ENCODE measurements at places on chromosomes 5 and 9.

GRCh38 chr5:73529081-73529480 lies 30.8 kb downstream of the BTF3 start:
- DNase-seq, result no peak

DNA sequence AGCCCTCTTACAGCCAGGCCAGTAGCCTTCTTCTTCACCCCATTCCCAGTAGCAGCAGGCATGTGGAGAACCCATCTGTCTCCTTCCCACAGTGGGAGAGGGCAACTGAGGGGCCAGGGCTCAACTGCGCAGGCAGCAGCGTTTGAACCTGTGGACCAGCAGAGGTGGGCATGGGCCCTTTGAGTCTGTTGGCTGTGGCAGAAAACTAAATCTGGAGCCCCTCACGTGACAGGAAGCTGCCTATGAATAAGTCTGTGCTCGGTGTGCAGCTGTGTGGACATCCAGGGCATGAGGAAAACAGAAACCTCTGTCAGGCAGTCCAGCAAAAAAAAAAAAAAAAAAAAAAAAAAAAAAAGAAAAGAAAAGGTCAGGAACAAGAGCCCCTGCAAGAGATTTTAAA lies 189.2 kb upstream of the NR3C1 start:
- no peak for DNase-seq

DNA sequence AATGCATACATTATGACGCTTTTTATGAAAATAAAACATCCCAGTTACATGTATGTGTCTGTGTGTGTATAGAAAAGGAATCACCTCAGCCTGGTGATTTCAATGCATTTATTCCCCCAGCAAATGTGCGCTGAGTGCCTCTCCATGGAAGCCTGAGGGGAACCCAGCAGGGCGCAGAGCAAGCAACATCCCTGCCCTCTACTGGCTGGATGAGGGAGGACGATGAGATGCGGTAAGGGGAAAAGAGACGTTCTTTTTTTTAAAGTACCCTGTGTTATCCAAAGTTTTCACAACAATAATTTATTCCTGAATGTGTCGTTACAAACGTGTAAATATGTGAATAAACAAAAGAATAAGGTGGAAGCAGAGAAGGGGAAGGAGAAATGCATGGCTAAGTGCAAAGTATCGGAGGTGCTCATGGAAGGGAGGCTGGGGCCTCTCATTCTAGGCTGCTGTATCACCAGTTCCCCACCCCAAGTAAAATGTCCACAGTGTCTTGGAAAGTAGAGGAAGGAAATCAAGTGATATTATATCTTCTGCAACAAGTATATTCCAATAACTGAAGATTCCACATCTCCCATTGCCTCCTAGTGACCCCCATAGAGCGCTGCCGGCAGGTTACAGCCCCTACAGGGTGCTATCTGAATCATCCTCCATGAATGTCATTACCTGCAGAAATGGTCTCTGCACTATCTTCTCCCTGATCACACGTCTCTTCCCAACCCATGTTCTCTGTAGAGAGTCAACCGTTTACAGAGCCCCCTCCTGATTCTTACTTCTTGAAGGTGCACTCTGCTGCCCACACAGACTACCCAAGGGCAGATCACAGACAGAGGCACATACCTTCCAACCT lies 13.0 kb upstream of the ABLIM3 start:
- DNase-seq, result no peak

DNA sequence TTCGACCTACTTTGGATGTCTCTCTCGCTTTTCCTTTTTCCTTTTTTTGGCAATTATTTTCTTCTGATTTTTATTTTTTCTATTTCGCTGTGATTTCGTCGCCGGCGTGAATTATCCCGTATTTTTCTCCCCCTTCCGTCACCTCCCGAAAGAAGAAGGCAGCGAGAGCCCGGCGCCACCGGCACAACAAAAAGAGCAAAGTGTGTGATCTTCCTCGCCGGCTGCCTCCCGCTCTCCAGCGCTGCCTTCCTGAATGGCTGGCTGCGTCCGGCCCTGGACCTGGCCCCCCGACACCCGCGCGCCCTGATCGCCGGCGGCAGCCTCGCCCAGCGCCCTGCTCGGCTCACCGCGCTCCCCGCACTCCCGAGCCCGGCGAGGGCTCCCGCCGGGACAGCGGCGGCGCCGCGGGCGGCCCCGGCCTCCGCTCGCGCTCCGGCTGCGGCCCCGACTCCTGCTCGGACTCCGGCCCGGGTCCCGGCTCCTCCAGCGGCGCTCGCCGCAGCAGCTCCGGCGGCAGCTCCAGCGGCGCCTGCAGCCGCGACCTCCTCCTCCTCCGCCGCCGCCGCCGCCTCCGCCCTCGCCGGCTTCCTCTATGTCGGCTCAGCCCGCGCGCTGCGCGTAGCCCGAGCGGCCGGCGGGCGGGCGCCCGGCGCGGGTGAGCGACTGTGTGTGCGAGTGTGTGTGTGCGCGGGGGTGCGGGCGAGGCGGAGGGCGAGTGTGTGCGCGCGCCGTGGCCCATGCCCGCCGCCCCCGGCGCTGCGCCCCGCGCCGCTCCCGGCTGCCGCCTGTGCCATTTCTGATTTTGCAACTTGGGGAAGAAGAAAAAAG lies 960 bp downstream of the NR2F1 start:
- DNase-seq, result no peak

- no peak for DNase-seq
These were observed 2.8 kb upstream of the PLK2 start for GRCh38 chr5:58462623-58463230.

- DNase-seq, result peak; percentile 64
These were observed 2.1 kb downstream of the NR4A3 start for GRCh38 chr9:99823681-99824377.

- peak; percentile 98 for DNase-seq
These were observed 2.5 kb upstream of the ST6GALNAC4 start for GRCh38 chr9:127919253-127919815.

DNA sequence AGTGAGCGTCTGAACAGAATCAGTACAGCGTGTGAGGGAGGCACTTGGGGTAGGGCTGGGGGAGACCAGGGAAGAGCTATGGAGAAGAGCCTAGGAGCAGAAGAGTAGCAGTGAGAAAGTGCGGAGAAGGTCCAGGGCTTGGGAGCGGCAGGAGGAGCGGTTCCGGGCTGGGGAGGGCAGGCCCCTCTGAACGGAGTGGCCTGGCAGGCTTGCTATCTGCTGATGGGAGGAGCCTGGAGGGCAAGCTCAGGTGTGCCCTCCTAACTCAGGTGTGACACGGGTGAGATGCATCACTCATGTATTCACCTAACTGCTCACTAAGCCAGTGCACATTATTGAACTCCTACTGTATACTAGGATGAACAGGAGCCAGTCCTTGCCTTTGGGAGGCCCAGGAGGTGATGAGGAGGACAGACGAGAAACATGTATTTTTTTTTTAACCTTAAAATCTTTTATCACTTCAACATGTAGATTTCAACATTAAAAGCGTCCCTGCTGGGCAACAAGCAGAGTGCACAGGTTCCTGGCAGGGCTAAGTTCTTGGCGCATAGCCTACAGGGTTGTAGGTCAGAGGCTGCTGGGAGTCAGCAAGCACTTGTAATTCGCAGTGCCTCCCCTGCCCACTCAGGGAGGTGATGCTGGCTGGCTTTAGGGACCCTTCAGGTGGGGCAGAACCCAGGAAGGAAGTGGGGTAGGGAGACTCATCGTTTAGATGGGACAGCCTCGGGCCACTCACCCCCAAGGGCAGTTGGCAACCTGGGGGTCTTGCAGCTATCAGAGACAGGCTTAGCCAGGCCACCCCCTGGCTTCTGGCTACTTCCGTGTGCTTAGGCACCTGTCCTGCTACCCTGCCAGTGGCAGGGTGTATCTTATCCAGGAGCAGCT lies 55.5 kb downstream of the TMOD1 start:
- DNase-seq, result no peak

- no peak for DNase-seq
These were observed 214.6 kb downstream of the CD180 start for GRCh38 chr5:66982056-66982387.

- DNase-seq, result no peak
These were observed at the start of gene PTPRD for GRCh38 chr9:10612641-10613398. Gene PTPRD, minus strand, starts transcription at chr9:10613002.

DNA sequence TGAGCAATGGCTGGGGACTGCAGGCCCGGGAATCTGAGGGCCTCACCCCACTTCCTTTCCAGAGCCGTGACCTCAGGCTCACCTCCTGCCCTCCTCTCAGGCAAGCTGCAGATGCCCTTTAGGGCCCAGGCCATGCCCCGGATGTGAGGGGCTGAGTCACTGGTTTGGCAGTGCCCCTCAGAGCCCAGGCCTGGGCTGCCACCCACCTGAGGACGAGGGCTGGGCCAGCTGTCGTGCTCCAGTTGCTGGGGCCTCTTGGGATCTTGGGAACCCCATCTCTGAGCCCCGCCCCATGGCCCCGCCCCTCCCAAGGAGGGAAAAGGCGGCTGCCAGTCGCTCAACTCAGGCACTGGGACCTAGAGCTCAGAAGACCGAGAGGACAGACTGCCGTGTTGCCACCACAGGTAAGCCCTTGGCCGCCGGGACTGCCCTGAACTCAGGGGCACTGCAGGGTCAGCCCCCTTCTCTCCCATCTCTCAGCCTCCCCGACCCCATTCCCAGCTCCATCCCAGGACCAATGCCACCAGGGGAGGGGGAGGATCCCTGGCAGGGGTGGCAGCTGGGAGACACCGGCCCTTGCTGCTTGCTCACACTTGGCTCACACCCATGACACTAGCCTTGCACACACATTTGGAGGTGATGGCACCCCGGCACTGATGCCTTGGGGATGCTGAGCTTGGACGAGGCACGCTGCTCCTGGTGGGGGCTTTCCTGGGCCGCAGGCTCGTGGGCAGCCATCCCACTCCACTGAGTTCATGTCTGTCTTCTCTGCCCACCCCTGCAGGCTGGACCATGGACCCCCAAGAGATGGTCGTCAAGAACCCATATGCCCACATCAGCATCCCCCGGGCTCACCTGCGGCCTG lies at the start of gene CYSRT1:
Gene CYSRT1 (plus strand): TSS at position 345 of the 865 bp plus-strand sequence. CDS start 448 bp downstream, at position 793.
- DNase-seq, result no peak

DNA sequence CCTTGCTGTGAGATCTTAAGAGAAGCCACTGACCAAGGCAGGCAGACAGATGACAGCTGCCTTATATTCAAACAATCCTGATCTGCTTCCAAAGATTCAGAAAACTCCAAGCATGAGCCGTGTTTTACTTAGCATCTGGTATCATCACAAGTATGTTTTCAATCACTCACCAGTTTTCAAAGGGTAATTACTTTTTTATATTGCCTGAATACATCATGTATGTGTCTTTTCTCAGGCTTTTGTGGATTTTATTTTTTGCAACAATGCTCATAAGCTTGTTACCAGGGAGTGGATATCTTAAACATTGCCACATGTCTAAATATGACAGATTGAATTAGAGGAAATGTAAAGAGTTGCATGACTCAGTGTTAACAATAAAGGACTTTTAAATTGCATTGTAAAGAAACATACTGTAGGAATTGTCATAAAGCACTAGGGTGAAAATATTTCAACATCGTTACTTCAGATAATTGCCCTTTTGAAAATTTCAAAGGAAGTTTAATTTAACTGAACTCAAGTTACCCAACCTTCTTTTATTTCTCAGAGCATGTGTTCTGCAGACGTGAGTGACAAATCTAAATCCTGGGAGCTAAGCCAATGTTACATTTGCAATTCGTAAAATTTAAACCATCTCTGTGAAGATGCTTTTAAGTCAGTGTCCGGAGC lies 326.1 kb downstream of the PLK2 start:
- no peak for DNase-seq

DNA sequence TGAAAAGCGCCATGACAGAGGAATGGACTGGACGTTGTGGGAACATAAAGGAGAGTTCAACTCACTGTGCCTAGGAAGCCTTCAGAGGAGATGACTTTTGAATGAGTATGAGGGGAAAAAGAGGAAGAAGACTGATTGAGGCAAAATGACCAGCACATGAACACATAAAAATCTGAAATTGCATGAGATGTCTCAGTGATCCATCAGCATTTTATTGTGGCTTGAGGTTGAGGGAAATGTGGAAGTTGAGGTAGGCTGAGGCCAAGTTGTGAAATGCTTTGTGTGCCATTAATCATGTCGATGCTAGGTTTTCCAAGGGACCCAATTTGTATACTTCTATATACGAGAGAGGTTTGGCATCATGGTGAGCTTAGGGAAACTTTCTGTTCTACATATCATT lies 140.9 kb upstream of the TLX3 start:
- no peak for DNase-seq

- DNase-seq, result peak; percentile 75
These were observed 1.8 kb downstream of the POU4F3 start for GRCh38 chr5:146340260-146341081.

DNA sequence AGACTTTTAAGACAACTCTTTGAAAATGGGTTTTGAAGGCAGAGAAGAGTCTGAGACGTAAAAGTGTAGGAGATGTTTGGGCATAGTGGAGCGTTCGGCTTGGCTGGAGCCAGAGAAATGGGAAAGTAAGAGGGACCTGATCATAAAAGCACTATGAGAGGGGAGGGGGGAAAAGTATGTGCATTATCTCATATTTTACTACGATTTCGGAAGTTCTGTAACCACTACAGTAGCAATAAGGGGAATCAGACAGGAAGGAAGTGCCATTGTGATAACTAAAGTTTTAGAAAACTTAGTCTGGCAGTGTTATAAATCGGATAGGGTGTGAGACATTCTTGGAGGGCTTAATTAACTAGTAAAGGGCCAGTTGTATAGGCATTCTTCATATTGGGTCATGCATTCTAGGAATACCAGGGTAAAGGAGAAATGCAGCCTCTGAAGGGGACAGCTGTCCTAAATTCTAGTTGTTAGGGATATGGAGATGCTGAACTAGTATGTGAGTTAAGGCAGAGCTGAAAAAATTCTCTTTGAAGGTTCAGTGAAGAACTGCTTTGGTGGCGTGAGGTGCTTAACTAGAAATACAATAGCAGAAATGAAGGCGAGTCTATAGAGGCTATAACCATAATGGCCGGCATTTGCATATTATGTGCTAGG lies 83.8 kb upstream of the FREM1 start:
- DNase-seq, result no peak

DNA sequence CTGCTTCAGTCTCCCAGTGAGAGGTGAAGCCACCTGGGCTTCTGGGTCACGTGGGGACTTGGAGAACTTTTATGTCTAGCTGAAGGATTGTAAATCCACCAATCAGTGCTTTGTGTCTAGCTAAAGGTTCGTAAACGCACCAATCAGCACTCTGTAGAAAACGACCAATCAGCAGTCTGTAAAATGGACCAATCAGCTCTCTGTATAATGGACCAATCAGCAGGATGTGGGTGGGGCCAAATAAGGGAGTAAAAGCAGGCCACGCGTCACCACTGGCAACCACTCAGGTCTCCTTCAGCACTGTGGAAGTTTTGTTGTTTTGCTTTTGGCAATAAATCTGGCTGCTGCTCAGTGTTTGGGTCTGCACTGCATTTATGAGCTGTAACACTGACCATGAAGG lies 69.1 kb upstream of the NREP start:
- DNase-seq, result no peak

All from RWPE2 (cell line).